Smooth muscle cell of the coronary artery (primary cell): ENCODE measurements at places on chromosomes 11 and 22. TPM values are rescaled to one million over a fixed set of nuclear protein-coding genes. Genes with fewer than 3 reads are reported as not detected.

The SMTNL1 gene
- not detected in 2 replicates for total RNA-seq

The PTPMT1 gene
- total RNA-seq = 79.4 and 92.1 TPM in 2 replicates

The SLCO2B1 gene
- under 0.01 TPM in 1 of 2 replicates, not detected in the other for total RNA-seq

The NXPE2 gene
- 0.08 TPM in 1 of 2 replicates, not detected in the other for total RNA-seq

The PKNOX2 gene
- 1.4 and 3.5 TPM in 2 replicates for total RNA-seq

The CELSR1 gene
- 0.30 and 1.1 TPM in 2 replicates for total RNA-seq

The ARHGAP42 gene
- 5.9 and 10.0 TPM in 2 replicates for total RNA-seq

The SYTL2 gene
- total RNA-seq = 2.9 and 18.8 TPM in 2 replicates

The KRTAP5-10 gene
- total RNA-seq = not detected in 2 replicates

The OR8G5 gene
- total RNA-seq = not detected in 2 replicates
